Right renal pelvis (tissue), 4 donors: ENCODE measurements at places on chromosomes 4 and X. TPM values are rescaled to one million over a fixed set of nuclear protein-coding genes. Genes with fewer than 3 reads are reported as not detected.

NELFA gene
- 36.9 TPM for polyA plus RNA-seq

TBC1D9 gene
- 68.1 TPM for polyA plus RNA-seq

CEP135 gene
- polyA plus RNA-seq, result 15.5 TPM

GAGE12E gene
- polyA plus RNA-seq, result not detected

APLN gene
- 5.7 TPM for polyA plus RNA-seq

ABLIM2 gene
- polyA plus RNA-seq, result 7.6 TPM
